ENCODE measurements at places on chromosomes 5 and 9.

DNA sequence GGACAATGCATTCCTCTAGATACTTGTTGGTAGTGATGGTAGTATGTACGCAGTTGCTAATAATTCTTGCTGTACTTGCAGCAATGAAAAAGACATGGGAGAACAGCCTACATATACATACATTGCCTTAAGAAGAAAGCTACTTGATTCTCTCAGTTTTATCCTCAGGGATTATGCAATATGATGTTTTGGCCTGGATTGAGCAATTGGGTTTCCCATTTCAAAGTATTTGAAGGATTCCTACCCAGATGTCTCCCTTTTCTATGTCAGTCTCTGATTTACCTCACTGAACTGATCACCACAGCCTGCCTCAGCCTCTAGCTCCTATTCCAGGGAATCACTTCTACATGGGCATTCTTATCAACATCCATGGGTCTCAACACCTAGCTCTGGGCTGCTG is 210.1 kb upstream of the CDH10 start:
- DNase-seq = no peak

GRCh38 chr5:144582066-144582465 is 411.4 kb downstream of the KCTD16 start:
- DNase-seq = no peak

GRCh38 chr5:66238435-66238834 is 94.3 kb downstream of the SREK1 start:
- DNase-seq = no peak

GRCh38 chr9:117800389-117800788 is 96.2 kb downstream of the TLR4 start:
- no peak for DNase-seq

DNA sequence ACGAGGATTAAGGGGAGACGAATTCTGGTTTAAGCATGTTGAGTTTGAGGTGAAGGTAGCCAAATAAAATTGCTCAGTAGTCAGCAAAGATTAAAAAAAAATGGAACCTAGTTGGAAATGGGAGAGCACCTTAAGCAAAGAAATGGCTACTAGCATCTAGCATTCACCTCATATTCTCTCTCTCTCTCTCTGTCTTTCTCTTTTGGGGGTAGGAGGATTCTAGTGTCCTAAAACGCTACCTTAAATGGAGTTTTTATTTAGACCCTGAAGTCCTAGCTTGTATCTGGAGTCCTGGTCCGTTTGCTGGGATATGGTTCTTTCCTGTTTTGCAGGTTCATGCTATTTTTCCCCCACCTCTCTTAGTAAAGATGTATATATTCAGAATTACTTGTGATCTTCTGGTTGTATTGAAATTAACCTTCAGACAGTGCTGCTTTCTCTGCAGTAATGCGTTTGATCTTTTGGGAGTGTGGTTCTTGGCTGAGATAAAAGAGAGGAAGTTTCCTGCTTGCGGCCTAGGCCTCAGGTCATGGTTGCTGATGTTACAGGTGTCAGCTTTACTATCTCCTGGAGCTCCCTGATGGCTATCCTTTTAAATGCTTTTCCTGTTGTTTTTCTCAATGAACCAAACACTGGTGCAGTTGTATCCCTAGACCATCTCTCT is 8.0 kb downstream of the TGFBR1 start:
- DNase-seq = peak; percentile 47

- no peak for DNase-seq
These were observed 173.4 kb downstream of the ROR2 start for GRCh38 chr9:91776409-91777291.

- no peak for DNase-seq
These were observed 226.6 kb downstream of the MEF2C start for GRCh38 chr5:88656221-88656950.

DNA sequence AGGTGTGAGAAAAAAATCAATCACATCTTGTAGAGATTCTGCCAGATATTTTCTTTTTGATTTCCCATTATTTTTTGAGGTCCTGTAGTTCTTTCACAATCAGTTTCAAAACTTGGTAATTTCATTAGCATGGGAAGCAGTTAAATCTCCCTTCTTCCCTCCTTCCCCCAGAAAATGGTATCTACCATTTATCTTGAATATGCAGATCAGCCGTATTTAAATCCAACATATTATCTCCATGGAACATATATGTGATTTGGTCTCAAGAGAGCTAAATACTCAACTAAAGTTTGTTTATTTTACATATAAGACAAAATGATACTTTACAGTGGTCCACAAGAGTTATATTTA is 1034.8 kb downstream of the CDH12 start:
- no peak for DNase-seq

DNA sequence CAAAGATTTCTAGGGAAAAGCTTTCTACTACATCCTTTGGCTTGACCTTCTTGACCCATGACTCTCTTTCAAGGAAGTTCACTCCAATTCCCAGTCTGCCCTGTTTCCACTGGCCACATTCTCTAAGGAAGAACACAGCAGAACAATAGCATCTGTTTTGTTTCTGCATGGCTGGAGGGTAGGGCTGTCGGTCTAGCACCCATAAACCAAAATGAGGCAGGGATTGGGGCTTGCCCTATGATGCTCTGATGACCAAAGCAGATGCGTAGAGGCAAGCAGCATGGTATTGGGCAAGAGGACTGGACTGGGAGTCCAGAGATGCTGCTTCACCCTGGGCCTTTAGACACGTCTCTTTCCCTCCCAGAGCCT is 24.1 kb downstream of the GOLGA2 start:
- DNase-seq = no peak

- DNase-seq = no peak
These were observed 219.8 kb downstream of the ACTL7B start for GRCh38 chr9:108636013-108636412.

- peak; percentile 49 for DNase-seq
These were observed 8.2 kb downstream of the IL9 start for GRCh38 chr5:135887447-135887864.

DNA sequence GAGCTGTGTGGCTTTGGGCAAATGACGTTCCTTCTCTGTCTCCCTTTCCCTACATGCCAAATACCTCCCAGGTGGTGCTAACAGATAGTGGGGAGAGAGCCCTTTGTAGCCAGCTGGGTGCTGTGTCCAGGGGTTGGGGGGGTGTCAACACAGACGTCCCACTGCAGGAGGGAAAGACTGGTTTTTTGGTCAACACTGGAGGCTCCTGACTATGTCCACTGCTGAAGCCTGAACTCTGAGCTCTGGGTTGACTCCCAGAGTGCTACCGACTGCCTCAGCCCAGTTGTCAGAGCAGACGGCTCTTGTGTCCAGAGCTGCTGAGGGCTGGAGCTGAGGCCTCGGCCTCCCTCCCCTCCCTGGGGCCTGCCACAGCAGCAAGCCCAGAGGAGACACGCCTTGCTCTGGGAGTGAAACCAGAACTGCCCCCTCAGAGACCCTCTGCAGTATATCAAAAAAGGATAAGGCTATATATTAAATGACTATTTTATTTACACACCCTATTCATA is 14.8 kb upstream of the SLC25A51 start:
- DNase-seq = no peak

GRCh38 chr5:53024535-53024934 is 35.4 kb downstream of the ITGA2 start:
- no peak for DNase-seq

GRCh38 chr9:90998573-90998972 is 197.0 kb downstream of the SYK start:
- no peak for DNase-seq

DNA sequence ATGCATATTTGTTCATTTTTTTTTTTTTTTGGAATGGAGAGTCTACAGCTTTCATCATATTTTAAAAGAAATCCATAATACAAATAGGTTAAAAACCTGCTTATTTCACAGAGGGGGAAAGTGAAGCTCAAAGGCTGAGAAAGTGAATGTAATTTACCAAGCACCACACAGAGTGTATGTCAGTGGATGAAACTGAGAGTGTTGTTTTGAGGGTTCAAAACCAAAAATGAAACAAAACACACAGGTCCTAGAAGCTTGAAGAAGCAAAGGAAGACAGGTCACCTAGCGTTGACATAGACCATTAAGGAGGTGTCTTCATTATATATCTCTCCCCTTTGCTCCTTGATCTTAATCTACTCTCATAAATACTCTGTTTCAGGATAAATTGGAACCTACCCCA is 7.5 kb downstream of the NMUR2 start:
- no peak for DNase-seq

DNA sequence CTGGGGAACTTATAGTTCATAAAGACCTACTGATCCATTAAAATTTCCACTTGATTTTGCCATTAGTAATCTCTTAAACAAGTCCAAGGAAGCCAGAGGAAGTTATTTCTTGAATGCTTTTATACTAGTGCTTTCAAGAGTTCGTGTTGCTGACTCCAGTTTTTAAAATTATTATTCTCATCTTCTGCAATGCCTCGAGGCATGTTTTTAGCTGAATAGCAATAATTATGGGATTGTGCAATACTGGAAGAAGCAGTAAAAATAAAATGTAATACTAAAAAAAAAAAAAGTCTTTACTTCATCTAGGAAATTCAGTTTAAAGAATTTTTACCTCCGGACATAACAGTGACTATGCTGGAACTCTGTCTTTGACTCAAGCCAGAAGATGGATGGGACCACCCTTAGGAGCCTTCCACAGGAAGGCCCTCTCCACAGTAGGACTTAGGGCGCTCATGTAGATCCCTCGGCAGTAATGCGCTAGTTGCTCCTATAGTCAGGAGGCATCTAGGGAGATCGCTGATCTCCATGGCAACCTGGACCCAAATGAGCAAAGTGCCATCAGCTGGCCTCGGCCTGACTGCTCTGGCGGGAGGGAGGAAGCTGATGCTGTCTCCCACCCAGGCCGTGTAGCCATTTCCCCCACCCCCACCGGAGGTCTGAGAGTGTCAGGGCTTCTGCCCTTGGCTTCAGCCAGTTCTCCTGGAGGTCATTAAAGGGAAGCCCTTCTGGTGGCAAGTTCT is 56.7 kb downstream of the DAPK1 start:
- DNase-seq = no peak

DNA sequence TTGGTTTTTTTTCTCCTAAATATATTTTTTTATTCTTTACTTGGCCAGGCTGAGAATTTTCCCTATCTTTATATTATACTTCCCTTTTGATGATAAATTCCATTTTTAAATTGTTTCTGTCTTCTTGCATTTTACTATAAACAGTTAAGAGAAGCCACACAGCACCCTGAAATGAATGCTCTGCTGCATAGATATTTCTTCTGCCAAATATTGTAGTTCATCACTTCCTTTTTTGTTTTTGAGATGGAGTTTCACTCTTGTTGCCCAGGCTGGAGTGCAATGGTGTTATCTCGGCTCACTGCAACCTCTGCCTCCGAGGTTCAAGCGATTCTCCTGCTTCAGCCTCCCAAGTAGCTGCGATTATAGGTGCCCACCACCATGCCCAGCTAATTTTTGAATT is 8.5 kb upstream of the INIP start:
- no peak for DNase-seq

GRCh38 chr5:171175746-171176145 is 133.3 kb upstream of the TLX3 start:
- DNase-seq = no peak

DNA sequence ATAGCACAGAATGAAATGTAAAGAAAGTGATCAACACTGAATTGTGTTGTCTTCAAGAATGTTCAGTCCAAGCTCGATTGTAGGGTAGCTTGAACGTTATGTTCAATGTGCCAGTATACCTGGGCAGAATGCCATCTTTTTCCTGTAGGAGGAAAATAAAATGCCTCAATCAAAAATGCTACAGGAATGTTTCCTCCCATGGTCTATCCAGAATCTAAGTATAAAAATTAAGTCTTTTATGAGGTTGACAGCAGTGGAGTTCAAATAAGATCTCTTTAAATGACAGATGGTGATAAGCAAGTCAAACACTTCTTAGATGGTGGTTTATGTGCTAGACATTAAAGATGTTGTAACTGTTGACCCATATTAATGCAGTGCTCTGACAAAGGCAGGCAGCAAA is 488.6 kb downstream of the CSNK1G3 start:
- no peak for DNase-seq

- no peak for DNase-seq
These were observed 1808.8 kb upstream of the ACO1 start for GRCh38 chr9:30575691-30576090.

DNA sequence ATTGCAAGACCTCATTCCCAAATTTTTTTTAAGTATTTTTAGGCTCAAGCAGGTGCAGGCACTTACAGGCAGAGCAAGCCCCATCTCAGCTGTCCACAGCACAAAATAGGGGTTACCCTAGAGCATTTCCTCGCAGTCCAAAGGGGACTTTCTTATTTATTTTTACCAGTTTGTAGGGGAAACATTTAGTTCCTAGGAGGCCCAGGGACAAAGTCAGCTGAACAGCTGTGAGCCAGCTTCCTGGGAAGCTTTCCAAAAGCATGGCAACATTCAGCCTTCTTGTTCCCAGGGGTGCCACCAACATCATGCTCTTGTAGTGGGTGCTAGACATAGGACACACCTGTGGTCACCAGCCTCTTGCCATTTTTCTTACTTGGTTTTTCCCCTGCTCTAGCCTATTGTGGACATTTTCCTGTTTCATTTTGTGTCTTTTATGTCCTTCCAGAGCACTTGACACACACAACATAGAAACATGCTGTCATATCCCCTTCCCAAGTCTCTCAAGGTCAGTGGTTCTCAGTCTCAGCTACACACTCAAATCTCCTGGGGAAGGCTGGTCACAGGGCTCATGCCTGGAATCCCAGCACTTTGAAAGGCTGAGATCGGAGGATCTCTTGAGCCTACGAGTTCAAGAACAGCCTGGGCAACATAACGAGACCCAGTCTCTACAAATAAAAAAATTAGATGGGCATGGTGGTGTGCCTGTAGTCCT is 38.2 kb downstream of the HAVCR1 start:
- no peak for DNase-seq

GRCh38 chr5:158514319-158514985 is 585.3 kb downstream of the EBF1 start:
- DNase-seq = no peak

DNA sequence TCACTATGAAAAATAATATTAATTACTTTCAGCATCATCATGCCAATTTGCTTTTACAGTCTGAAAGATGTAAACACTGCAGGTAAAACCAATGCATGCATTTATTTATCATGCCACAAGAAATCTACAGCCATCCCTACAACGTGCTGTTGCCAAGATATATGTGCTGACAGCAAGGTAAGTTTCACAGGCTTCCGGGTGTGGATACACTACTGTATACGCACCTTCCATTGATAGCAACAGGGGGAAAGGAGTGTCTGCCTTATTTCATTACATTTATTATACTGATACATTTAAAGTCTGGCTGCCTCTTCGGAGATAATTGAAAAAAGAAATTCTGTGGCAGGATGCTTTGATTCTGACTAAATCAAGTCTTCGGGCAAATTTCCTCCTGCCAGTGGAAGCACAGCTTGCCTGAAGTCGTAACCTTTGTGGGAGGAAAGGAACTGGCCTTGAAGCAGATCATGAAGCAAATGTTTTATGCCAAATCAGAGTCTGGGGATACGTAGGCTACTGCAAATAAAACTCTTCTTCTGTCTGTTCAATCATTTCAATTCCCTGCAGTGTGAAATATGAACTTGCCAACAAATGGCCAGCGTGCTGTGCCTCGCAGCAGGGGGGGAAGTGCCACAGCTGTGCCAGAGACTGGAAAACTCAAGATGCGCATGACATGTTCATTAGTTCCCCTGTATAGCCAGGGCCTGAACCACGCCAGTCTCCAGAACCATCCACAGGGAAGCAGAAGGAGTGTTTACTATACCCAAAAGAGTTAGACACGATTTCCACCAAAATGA is 268.1 kb downstream of the EFNA5 start:
- no peak for DNase-seq

Data from T-cell (primary cell).